Stimulated activated CD4-positive, alpha-beta T cell treated with anti-CD3 and anti-CD28 coated beads, TNF-alpha, amount 100 ng/mL, for 4 hours (primary cell): ENCODE measurements at places on chromosomes 11 and 22.

DNA sequence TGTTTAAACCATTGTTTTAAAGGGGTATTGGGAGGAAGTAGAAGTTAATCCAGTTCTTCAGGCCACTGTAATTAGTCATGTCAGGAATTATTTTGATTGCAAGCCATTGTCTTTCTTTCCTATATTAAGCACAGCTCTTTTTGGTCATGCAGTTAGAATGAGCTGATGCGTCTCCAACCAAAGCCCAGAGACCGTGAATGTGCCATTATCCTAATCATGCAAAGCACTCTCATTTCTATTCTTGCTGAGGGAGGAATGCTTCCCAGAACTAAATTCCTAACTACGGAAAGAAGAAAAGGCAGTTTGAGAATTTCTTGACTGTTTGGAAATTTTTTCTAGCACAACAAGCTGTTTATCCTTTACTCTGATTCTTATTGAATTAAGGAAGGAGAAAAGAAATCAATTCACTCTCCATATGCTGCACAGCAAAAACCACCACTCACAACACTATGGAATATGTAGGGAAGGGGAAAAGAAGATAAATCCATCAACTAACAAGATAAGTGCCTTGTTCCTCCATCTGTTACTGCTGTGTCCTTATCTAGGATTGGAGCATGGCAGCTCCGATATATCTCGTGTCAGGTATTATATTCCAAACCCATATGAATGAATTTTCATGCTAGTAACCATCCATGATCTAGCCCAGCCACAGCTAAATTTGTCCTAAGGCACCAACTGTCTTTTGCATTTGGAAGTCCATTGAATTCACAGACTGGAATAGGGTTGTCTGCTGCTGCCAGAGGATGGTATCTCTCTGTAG lies 70.8 kb downstream of the NTM start:
- DNase-seq: no peak

DNA sequence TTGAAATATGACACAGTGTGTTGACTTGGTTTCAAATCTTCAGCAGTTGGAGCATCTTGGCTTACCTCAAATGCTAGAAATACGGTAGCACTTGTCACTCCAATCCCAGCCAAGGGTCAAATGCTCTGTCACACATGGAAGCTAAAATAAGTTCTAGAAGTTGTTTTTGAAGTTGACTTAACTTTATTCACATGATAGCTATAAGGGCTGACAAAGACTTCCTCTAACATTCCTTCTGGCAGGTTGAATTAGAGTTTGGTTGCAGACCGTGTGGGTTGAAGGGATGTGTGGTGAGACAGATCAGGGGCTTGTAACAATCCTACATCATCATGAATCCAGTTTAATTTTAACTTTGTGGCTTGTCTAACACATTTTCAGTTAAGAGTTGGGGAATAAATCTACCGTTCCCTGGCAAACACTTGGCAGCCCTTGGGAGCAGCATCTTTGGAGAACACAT lies 4.6 kb downstream of the SLN start:
- DNase-seq: no peak

DNA sequence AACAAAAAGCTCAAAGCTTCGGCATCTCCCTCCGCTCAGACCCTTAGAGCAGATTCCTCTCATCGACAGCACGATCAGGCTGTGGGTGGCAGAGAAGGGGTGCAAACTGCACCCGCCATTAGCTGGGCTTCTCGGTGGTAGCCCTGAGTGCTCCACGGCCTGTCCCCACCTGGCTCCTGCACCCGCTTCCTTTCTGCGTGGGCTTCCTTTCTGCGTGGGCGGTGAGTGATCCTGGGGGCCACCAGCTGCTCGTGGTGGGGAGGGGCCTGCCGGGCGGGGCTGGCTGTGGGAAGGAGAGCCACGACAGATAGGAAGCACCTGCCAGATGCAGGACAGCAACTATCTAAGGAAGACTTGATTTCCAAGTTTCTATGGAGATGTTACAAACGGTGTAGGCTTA lies 55.0 kb downstream of the BRD1 start:
- DNase-seq: no peak

GRCh38 chr11:113553235-113553634 lies 78.0 kb upstream of the DRD2 start:
- DNase-seq: no peak

- DNase-seq: no peak
These were observed 1.6 kb upstream of the ZNF280A start for GRCh38 chr22:22521631-22522030.

- peak; percentile 73 for DNase-seq
These were observed at the start of gene NAA40 for GRCh38 chr11:63938479-63939396. NAA40 (plus strand) TSS chr11:63939002; CDS start chr11:63939097, 95 bp downstream.

DNA sequence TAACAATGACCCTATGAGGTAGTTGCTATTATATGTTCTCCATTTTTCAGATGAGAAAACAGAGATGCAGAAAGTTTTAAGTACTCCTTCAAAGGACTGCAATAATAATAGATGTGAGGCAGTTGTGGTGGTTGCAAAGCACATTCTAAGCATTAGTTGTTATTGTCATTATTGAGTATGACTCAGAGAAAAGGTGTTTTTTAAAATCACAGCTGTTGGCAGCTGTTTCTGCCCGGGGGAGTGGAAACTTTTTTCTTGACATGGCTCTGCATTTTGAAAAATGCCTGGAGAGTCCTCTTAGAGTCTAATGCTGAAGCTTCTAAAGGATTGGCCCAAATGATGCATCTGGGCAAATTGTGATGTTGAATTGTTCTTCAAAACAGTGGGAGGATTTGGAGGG lies 244.5 kb upstream of the MPPED2 start:
- no peak for DNase-seq

DNA sequence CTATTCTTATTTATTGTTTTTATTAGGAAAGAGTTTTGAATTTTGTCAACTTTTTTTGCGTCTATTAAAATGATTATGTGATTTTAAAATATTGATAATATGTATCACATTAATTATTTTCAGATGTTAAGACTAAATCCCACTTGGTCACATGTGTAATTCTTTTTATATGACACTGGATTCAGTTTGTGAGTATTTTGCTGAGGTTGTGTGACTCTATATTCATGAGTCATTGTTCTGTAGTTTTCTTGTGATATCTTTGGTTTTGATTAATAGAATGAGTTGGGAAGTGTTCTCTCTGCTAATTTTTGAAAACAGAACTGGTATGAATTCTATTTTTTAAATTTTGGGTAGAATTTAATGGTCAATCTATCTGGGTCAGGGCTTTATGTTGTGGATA lies 317.9 kb downstream of the ETS1 start:
- no peak for DNase-seq

DNA sequence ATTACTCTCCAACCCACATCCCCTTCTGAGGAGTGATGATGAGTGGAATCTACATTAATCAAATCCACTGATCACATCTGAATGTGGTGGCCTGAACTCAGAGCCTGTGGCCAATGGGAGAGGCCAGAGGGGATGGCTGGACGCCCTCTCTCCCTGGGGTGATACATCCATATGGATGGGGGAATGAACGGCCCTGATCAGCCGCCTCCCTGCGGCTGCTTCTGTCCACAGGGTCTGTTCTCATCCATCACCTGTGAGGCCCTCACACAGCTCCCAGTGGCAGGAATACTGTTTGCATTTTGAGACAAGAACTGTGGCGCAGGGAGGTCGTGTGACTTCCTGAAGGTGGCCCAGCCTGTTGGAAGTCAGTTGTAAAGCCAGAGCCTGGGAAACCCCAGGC lies 78.3 kb upstream of the SHISAL1 start:
- no peak for DNase-seq

- no peak for DNase-seq
These were observed 414.4 kb upstream of the CADM1 start for GRCh38 chr11:115918576-115918975.

DNA sequence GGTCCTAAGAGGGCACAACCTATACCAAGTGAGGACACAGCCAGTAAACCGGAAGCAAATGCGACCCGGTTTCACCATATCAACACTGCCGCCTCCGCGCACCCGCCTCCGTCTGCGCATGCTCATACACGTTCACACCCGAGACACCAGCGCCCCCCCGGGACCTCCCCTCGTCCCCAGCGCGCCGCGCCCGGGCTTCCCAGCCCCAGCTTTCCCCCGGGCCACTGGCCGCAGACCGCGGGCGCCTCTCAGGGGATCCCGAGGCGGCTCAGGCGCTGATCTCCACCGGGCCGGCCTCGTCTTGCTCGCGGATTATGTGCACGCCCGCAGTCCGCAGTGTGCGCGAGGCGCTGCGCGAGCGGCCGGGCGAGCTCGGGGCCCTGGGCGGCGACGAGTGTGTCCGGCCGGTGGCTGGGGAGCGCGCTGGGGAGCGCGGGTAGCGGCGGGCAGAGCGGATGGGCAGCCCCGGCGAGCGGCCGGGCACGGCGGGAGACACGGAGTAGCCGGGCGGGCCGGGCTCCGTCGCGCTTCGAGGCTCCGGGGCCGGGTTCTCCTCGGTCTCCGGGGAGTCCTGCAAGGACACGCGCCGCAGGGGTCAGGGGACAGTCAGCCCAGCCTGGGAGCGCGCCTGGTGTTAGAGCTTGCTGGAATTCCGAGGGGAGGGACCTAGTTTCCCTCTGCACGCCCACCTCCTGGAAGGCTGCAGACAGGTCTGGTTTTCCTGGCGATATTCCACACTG lies 2.0 kb downstream of the HEPN1 start:
- peak; percentile 68 for DNase-seq

GRCh38 chr11:101008961-101009689 lies 120.5 kb downstream of the PGR start:
- DNase-seq: no peak

DNA sequence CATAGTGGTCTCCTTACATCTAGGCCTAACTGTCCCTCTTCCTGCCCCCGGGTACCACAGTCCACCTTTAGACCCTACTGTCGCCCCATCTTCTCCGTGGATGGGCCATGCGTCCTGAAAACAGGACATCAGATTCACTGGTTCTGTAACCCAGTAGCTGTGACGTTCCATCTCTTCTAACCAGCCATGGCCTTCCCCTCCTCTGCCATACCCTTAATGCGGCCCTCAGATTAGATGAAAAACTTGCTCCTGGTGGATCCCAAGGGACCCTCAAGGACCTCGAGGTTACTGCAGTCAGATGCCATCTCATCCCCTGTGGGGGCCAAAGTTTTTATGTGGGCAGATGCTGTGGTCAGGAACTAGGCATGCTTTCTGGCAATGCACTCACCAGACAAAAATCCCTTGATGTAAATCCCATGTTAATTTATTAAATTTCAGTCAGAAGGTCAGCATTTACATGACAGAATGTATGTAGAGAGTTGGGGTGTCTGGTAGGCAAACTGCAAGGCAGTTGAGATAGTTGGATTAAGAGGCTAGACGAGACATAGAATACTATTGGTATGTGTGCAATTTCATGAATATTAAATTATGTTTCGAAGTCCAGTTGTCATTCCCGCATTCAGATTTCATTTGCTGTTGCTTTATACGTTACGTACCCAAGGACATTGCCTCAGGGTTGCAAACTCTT lies 64.3 kb downstream of the WNT11 start:
- no peak for DNase-seq

- DNase-seq: no peak
These were observed 129.1 kb downstream of the EHF start for GRCh38 chr11:34749666-34750659.

- DNase-seq: no peak
These were observed 322.7 kb upstream of the PLET1 start for GRCh38 chr11:112583261-112583893.

DNA sequence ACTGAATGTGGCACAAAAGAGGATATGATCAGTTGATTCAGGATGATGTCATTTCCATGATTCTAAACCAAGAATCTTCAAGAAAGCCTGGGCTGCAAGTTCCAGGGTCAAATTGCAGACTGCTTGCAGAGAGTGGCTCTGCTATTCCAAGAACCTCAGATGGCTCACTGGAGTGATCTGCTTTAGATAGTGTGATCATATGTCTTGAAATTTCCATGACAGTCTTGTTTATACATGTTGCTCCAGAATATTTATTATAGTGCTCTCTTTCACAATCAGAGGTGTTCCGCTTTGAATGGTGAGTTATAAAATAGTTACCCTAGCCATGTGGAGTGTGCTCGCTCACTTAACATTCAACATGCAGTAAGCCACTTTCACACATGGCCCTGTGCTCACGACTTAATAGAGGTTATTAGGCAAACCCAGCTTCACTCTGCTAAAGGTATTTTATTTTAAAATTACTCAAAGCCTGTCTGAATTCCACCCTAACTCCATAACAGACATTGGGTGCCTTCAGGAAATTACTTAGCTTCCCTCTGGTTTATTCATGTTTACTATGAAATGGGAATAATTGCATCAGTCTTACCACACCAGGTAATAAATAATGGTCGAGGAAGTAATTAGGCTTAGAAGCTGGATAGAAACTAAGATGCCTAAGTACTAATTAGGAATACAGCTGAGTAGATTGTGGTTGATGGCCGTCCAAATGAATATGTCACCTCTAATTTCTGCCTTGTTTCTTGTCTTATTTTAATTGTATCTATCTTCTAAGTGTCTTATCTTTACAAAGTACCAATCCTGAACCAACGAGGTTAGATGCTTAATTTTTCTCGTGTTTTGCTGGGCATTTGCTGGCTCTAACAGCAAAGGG lies 187.9 kb downstream of the ETS1 start:
- DNase-seq: no peak

GRCh38 chr11:65849366-65849765 lies 8.6 kb downstream of the CFL1 start:
- no peak for DNase-seq

- DNase-seq: no peak
These were observed 15.4 kb upstream of the MYOD1 start for GRCh38 chr11:17703951-17704350.

DNA sequence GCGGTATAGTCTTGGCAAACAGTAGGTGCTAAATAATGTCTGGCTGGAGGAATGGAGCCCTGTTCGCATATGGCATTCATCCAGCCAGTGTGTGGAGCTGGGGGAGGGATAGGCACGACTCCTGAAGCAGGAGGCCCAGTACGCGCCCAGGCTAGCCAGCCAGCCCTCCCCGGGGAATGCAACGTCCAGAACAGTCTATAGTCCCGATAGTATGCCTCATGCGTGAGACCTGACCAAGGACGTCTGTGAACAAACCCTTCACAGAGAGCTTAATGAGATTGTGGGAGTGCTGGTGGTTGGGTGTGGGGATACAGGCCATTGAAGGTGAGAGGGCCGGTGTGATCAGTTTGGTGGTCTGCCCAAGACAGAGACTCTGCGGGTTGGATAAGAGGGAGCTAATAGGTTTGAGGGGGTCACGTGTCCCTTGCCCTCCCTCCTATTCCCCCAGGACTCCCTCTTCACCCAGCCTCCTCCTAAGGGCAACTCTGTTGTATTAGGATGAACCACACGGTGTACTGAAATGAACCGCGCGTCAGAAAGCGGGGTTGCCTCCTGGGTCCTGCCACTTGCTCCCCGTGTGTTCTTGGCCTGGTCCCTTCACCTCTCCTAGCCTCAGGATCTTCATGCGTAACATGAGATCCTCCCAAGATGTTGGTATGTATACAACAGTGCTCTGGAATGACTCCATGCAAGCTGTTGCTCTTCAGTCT lies 987 bp upstream of the GRIK4 start:
- DNase-seq: no peak

- no peak for DNase-seq
These were observed 66.9 kb downstream of the OTOG start for GRCh38 chr11:17613983-17614382.

DNA sequence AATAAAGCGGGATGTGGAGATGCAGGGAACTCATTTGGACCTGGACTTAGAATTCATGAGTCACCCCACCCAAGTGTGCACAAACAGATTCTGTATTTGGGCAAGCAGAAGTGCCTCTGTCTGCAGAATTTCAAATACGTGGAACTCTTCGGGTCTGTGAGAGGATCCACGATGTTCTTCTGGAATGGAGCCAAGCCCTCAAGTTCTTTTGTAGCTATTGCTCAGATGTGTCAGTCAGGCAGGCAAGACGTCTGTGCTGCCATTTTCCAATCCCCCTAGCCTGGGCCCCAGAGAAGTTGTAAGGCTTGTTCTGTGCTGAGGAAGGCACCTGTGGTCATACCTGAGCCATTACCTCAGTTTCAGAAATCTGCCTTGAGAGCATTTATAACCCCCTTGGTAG lies 132.8 kb upstream of the RASSF10 start:
- DNase-seq: no peak
